NCI-H1417 treated with DMSO at 0.1 percent for 48 hours (cell line): ENCODE measurements at places on chromosomes 2 and 18.

DNA sequence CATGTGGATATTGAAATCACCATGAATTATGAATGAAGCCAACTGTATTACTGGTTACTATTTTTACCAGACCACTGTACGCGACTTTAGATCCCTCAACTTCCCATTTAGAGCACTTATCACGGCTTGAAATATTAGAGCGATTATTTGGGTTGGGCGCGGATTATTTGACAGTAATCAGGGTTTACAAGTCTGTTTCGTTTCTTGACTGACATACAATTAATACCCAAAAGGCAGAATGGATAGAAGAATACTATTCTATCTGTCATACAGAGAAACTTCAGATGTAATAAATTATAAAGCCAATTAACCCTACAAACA lies 496 bp upstream of the NAPG start:
- DNase-seq, result no peak

DNA sequence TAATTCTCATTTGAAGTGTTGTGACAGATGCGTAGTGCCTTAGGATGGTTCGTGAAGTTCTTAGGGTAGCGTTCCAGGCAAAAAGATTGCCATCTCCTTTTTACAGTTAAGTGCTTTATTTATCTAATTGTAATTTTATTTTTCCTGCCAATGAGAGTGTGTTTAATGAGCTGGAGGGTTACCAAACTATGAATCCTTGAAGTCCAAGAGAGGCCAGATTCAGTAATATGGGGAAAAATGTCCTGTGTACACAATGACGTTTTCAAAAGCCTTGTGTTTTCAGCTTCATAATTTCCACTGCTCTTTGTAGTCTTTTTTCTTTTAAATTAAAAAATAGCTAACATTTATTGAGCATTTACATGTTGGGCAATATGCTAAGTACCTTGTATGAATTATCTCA lies 23.8 kb downstream of the ACYP2 start:
- no peak for DNase-seq

GRCh38 chr18:13910501-13910900 lies 4.8 kb downstream of the MC2R start:
- DNase-seq, result no peak

DNA sequence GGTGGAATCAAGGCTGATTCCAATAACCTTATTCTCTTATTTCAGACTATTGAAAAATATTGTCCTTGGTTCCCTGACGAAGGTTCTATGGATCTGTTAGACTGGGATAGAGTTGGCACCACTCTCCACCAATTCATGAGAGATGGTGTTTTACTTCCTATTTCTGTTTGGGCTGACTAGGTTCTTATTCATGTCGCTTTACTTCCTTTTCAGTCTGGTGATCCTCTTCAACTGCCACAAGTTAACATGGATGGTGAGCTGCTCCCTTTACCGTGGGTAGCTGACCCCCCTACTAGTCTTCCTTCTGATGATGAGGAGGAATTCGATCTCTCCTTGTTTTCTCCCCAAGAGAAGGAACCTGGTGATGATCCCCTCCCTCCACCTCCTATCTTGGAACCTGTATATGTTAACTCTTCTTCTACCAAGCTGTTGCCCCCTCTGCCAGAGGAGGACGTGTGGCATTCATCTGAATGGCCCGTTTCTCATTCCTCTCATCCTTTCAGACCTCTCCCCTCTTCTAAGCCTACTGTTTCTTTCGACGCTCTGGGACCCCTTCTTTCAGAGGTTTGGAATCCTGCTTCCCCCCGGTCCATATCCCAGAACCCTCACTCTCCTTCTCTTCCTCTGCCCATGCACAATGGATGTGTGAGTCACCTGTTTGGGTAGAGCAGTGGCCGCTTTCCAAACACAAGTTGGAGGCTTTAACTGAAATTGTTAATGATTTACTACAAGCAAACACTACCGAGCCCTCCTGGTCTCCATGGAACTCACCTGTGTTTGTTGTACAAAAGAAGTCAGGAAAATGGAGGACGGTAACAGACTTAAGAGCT lies 13.5 kb upstream of the CNOT11 start:
- no peak for DNase-seq

GRCh38 chr18:38241736-38242135 lies 676.1 kb upstream of the CELF4 start:
- no peak for DNase-seq

- DNase-seq, result no peak
Observed at GRCh38 chr2:69247583-69247982, 139.4 kb downstream of the GFPT1 start.

DNA sequence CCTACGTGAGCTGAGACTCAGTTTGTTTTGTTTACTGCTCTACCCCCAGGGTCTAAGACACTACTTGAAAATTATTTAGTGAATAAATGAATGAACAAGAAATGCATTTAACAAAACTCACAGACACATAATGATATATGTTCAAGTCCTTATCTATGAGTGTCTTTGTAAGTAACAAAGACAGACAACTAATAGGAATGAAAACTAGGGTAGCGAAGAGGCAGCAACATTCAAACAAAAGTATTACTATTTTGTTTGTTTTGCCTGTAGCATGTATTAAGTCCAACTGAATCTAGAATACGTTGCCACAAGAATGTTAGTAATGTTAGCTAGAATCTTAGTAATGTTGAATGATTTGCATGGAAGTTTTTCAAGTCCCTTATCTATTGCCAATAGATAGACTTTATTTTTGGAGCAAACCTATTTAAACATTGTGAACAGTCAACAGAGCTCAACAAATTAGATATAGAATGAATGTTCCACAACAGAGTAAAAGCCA lies 144.8 kb upstream of the VWC2L start:
- no peak for DNase-seq

DNA sequence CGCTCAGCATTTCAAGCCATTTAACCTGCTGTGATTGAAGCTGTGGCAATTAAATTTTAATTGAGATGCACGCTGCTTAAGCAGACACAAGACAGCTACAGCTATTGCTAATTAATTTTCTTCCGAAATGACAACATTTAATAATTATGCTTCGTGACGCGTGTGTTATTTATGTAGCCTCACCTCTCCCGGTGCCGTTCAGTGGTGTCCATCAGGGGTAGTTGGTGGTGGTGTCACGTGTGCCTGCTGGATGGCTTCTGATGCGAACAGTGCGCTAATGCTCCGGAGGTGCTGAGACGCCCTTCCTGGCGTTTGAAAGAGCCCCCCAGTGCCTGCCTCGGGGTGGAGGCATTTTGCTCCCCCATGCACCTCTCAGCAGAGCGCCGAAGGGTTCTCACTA lies 39.5 kb downstream of the GLI2 start:
- no peak for DNase-seq

DNA sequence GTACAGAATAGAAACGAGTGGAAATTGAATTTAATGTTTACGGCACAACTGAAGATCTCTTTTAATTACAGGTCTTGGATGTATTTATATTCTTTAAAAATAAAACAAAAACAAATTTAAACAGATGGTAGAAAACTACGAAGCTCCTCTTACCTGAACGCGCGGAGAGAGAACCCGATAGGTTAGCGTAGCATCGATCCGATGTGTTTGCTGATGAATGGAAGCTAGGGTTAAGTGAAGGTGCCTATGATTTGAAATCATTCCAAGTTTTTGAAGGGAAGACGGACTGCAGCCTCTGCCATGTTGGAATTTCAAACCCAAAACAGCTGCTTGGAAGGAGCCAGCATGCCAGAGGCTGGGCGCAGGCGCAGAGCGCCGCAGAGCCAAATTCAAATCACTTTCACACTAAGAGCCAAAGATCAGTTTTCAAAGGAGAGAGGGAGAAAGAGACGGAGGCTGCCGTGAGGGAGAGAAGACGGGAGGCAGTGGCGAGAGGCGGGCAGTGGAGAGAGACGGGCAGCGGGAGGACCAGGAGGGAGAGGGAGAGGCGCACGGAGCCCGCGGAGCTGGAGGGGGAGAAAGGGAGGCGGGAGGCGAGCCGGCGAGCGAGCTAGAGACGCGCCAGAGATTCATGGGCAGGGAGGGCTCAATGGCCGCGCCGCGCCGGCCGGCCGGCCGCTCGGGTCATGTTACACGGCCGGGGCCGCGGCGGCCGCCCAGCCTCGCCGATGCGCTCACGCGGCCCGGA lies at the start of gene FIGN:
FIGN (minus strand) TSS at position 324 of the 748 bp plus-strand sequence. CDS start 1,081 bp downstream, outside the sequence.
- DNase-seq, result no peak

- no peak for DNase-seq
Observed at GRCh38 chr2:54479424-54479823, 23.3 kb downstream of the SPTBN1 start.

GRCh38 chr18:9671214-9671613 lies 36.9 kb upstream of the RAB31 start:
- DNase-seq, result no peak

DNA sequence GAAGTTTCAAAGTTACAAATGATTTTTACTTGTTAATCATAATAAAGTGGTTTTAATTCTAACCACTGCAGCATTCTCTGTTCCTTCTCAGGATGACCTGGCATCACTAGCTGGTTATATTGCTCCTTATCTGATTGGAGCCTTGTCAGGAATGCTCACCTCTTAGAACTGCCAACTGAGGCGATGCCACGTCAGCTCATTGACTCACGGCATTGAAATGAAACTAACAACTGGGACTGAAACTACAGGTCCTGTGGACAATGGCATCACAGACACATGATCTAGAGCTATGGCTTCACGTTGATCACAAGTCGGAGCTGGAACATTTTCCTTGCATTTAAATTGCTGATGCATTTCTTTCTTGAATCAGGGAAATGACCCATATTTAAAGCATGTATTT lies 54.9 kb upstream of the MAP2 start:
- no peak for DNase-seq

- no peak for DNase-seq
Observed at GRCh38 chr2:74951211-74951754, 7.2 kb upstream of the POLE4 start.

- DNase-seq, result no peak
Observed at GRCh38 chr2:217753460-217754200, 249.2 kb downstream of the TNS1 start.

GRCh38 chr2:215937190-215937589 lies 76.2 kb downstream of the MREG start:
- DNase-seq, result no peak

DNA sequence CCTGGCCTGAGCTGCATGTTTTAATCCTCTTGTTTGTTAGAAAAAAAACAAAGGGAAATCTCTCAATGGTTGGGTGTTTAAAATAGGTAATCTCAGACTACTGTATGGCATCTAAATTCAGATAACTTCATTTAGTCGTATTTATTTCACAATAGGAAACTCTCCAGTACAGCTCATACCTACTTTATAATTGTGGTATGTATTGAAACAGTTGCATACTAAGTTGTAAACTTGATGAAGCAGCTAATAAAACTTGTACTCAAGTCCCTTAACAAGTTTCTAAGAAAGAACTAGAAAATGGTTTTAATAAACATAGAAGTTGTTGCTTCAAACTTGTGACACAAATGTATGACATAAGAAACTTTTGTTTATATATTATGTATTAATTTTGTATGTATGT lies 334.5 kb downstream of the PTPRM start:
- DNase-seq, result no peak

GRCh38 chr2:116142644-116143227 lies 1671.8 kb upstream of the DDX18 start:
- no peak for DNase-seq

DNA sequence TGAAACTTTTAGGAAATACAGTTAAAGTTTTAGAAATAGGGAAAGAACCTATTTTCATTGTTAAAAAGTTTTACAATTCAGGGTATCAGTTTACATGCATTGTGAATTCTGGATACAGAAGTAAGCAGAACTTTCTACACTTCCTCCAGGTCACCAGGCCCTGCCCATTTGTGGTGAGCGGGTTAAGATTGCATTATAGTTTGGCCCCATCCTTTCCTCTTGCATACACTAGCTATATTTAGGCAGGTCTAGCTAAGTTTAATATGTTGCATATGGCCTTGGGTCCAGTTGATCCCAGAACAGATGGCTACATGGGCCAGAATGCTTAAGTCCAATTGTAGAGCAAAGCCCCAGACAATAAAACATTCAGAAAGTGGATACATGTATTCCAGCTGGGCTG lies 4.8 kb downstream of the VWA3B start:
- DNase-seq, result no peak

DNA sequence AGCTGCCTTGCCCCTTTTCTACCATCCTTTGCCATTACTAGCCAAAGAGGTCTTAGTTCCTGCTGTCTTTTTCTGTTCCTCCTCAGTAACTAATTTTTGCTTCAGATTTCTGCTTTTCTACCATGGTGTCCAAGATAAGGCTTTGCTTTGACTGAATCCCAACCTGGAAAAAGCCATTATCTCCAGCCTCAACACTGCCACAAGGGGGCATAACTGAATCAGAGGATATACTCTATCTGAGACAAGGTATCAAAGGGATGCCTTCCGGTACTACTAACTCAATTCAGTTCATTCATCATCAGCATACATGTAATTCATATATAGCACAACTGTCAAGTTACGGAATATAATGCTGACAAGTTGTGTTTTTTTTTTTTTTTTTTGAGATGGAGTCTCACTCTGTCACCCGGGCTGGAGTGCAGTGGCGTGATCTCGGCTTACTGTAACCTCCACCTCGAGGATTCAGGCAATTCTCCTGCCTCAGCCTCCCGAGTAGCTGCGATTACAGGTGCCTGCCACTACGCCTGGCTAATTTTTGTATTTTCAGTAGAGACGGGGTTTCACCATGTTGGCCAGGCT lies 11.4 kb downstream of the OSGEPL1 start:
- no peak for DNase-seq

GRCh38 chr2:10712185-10712809 lies 9.1 kb upstream of the ATP6V1C2 start:
- DNase-seq, result no peak

DNA sequence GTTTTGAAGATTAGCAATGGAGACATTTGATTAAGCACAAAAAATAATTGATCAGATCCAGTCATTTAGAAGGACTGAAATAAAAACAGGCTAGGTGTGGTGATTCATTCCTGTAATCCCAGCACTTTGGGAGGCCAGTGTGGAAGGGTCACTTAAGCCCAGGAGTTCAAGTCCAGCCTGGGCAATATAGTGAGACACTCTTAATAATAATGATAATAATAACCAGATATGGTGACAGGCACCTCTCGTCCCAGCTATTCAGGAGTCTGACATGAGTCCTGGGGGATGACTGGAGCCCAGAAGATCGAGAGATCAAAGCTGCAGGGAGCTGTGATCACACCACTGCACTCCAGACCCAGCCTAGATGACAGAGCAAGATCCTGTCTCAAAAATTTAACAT lies 3.5 kb upstream of the FN1 start:
- no peak for DNase-seq
